Activated CD4-positive, alpha-beta T cell treated with anti-CD3 and anti-CD28 coated beads, Interleukin-2, amount 10 ng/mL, durations not matched to agents 24 days and 14 days (primary cell): ENCODE measurements at places on chromosomes 7 and 10. TPM values are rescaled to one million over a fixed set of nuclear protein-coding genes. Genes with fewer than 3 reads are reported as not detected.

- no peak overlapping the region for H3K27ac ChIP-seq
- no peak for DNase-seq
Measured at GRCh38 chr7:27300421-27300820, 57.8 kb downstream of the EVX1 start.

DNA sequence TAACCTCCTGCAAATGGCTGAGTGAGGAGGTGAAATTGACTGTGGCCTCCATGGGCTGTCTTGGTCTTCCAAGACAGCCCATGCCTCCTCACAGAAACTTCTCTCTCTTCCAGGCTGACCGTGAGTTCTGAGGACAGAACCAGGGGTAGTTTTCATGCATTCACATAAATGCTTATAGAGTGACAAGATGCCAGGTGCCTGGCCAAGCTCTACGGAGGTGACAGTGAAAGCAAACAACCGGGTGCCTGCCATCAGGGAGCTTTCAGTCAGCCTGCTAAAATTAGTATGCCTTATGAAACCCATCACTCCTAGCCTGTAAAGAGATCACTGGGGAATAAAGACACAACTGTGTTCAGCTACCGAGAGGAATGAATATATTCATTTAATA, 919 bp upstream of the RHOBTB1 start:
- no peak for DNase-seq
- H3K36me3 ChIP-seq, result no peaks in the 10 kb centered on the region
- peak overlapping the region; percentile 82 for H3K4me3 ChIP-seq

DNA sequence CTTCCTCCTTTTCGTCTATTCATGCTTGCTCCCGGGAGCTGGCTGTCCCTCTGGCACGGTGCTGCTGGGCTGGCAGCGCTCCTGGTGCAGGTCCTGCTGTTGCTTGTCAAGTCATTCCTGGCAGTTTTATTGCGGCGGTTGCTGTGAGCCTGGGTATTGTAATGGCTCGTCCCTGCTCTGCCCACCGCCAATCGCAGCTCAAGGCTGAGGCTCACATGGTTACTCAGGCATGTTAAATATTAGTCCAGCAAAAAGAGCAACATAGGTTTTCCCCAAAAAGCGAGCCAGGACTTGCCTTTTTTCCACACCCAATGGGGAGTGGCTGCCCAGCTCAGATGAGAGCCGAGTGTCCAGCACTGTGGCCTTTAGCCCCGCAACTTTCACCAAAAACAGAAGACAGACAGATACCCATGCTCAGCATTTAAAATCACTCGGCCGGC, 492.9 kb upstream of the FOXK1 start:
- H3K27me3 ChIP-seq, result no peaks in the 10 kb centered on the region
- no peaks in the 10 kb centered on the region for H3K4me1 ChIP-seq
- no peak for DNase-seq
- no peak overlapping the region for H3K4me3 ChIP-seq
- H3K36me3 ChIP-seq, result no peaks in the 10 kb centered on the region
- H3K27ac ChIP-seq, result no peak overlapping the region

DNA sequence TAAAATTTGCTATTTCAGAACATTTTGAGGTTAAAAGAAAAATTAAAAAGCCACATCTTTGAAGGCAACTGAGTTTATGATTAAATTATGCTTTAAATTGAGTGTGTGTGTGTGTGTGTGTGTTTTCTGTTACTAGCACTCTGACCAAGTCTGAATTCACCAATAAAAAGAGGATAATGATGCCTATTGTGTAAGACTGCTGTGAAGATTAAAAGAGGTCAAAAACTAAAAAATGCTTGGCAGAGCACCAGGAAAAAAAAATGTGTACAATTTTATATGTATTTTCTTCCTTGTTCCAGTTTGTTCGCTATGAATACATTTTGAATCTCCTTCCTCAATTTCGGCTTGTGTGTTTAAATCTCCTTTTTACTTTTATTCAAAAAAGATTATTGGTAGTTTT, 316.6 kb upstream of the MAGI2 start:
- H3K27ac ChIP-seq, result no peak overlapping the region
- no peaks in the 10 kb centered on the region for H3K4me1 ChIP-seq
- no peak overlapping the region for H3K4me3 ChIP-seq
- no peaks in the 10 kb centered on the region for H3K27me3 ChIP-seq
- no peaks in the 10 kb centered on the region for H3K36me3 ChIP-seq

DNA sequence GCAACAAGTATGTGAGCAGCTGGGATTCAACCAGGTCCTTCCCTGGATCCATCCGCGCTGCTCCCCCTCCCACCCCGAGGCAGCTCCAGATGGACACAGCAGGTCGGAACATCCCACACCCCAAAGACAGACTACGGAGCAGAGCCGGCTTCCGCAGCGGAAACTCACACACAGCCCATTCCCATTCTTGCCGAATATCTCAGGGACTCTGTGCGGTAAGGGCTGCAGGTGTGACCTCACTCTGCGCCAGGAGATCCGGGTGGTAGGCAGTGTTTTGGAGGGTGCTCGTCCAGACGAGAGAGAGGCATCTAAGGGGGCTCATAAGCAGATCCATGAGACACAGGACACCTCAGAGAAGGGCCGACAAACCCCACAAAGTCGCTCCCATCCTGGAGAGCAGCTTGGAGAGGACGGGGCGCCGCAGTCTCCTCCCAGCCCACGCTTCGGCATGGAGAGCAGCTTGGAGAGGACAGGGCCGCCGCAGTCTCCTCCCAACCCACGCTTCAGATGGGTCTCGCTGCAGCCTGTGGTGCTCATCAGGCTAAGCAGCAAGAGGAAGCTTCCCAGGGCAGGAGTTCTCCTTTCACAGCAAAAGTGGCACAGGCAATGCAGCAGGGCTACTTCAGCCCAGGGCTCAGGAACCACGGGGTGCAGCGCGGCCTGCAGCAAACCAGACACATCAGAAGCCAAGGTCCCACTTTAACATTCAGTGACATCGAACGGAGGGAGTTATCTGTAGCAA, 179.9 kb downstream of the DIP2C start:
- H3K36me3 ChIP-seq, result no peaks in the 10 kb centered on the region
- no peak overlapping the region for H3K4me3 ChIP-seq
- peaks cover 6% of the 10 kb centered on the region for H3K27me3 ChIP-seq
- peaks cover 10% of the 10 kb centered on the region for H3K4me1 ChIP-seq
- no peak overlapping the region for H3K27ac ChIP-seq

GRCh38 chr7:121521711-121522400, 125.7 kb upstream of the FAM3C start:
- no peak overlapping the region for H3K4me3 ChIP-seq
- H3K27me3 ChIP-seq, result no peaks in the 10 kb centered on the region
- H3K36me3 ChIP-seq, result peaks cover 10% of the 10 kb centered on the region

DNA sequence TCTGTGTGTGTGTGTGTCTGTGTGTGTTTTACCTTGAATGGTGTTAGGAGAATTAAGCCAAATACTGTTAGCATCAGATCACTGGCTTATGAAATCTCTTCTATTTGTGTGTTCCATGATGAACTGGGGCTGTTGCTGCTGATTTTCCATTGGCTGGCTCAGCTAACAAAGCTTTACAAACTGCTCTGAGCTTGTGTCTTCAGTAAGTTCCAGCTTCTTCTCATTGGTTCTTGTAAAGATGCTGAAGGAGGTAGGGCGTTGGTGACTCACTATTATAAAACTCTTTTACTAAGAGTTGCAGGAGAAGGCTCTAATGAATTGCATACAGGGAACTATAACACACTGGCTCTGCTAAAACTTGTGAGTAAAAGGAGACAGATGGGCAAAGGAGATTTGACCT, 136.4 kb upstream of the PRKCQ start:
- H3K27me3 ChIP-seq, result peaks cover 25% of the 10 kb centered on the region
- peaks cover 5% of the 10 kb centered on the region for H3K4me1 ChIP-seq
- H3K4me3 ChIP-seq, result no peak overlapping the region
- no peak for DNase-seq
- no peaks in the 10 kb centered on the region for H3K36me3 ChIP-seq

GRCh38 chr10:118610577-118610976, 15.1 kb upstream of the PRLHR start:
- peaks cover 3% of the 10 kb centered on the region for H3K27me3 ChIP-seq
- DNase-seq, result no peak
- no peak overlapping the region for H3K4me3 ChIP-seq

- no peak overlapping the region for H3K27ac ChIP-seq
- H3K27me3 ChIP-seq, result no peaks in the 10 kb centered on the region
- no peaks in the 10 kb centered on the region for H3K4me1 ChIP-seq
- no peaks in the 10 kb centered on the region for H3K36me3 ChIP-seq
Measured at GRCh38 chr7:80508440-80508839, 3.4 kb downstream of the GNAT3 start.

Gene NUTM2B
- 0.91 and 1.1 TPM in 2 replicates for total RNA-seq

Gene SCD
- total RNA-seq, result 252 and 256 TPM in 2 replicates

Gene STEAP2
- total RNA-seq, result 0.02 TPM in 1 of 2 replicates, not detected in the other
